ENCODE measurements at places on chromosomes 3 and 15.

GRCh38 chr3:67526246-67526645, 128.2 kb downstream of the SUCLG2 start:
- DNase-seq, result no peak

DNA sequence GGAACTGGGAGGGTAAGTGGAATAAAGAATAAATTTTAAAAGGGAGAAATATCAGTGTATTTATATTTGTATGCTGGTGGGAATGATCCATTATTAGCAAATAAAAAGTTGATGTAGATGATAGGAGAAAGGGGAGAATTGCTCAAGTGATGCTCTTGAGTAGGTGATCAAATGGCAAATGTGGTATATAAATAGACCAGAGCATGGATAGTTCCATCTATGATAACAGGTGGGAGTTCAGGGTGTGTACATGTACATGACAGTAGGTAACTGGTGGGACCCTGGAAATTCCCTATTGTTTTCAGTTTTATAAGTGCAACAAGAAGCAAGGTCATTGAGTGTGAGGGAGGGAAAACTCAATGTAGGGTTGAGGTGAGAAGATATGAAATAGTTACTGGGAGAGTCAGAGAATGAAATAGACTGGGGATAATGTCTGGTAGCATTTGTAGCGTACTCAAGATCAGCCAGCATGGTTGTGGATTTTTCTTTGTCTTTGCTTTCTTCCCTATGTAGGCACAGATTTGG, 31.3 kb upstream of the EBLN2 start:
- no peak for DNase-seq

- no peak for DNase-seq
Measured at GRCh38 chr15:23497710-23498111, 50.7 kb upstream of the GOLGA6L2 start.

- no peak for DNase-seq
Measured at GRCh38 chr3:13836658-13837587, 42.9 kb downstream of the WNT7A start.

GRCh38 chr3:25476639-25477038, 48.6 kb downstream of the RARB start:
- DNase-seq, result no peak

DNA sequence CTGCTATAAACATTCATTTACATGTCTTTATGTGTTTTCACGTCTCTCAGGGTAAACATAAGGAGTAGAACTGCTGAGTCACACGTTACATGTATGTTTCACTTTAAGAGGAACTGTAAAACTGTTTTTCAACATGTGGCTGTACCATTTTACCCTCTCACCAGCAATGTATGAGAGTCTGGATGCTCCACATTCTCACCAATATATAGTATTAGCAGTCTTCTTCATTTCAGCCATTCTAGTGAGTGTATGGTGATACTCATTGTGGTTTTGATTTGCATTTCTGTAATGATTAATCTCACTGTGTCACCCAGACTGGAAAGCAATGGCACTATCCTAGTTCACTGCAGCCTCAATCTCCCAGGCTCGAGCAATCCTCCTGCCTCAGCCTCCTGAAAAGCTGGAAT, 37.1 kb downstream of the PHC3 start:
- DNase-seq, result no peak

DNA sequence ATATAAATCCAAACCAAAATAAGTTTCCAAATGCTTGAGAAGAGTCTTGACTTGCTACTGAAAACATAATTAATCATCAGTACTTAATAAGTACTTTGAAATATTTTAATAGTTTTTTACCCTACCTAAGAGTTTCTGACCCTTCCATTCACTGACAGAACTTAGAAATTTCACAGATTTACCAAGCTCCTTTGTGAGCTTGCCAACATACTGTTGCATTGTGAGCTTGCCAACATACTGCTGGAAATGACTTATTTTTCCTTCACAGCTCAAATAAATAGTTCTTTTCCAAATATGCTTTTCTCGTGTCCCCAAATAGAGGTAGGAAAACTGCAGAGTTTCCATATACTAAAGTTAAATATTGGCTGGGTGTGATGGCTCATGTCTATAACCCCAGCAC, 9.6 kb upstream of the AADAC start:
- DNase-seq, result no peak

GRCh38 chr3:158685159-158685558, 12.7 kb upstream of the LXN start:
- DNase-seq, result no peak

- DNase-seq, result no peak
Measured at GRCh38 chr15:75891895-75892294, 11.8 kb upstream of the FBXO22 start.

- peak; percentile 27 for DNase-seq
Measured at GRCh38 chr15:92077353-92078085, 224.0 kb downstream of the SLCO3A1 start.

GRCh38 chr3:183812761-183813445, 12.5 kb downstream of the MAP6D1 start:
- DNase-seq, result no peak

- DNase-seq, result peak; percentile 6
Measured at GRCh38 chr15:61584410-61584809, 355.3 kb upstream of the RORA start.

- DNase-seq, result no peak
Measured at GRCh38 chr3:53069422-53070068, 23.7 kb upstream of the SFMBT1 start.

GRCh38 chr3:107588217-107588616, 65.5 kb downstream of the BBX start:
- DNase-seq, result no peak

- DNase-seq, result no peak
Measured at GRCh38 chr3:135565546-135565945, 400.0 kb upstream of the PPP2R3A start.

DNA sequence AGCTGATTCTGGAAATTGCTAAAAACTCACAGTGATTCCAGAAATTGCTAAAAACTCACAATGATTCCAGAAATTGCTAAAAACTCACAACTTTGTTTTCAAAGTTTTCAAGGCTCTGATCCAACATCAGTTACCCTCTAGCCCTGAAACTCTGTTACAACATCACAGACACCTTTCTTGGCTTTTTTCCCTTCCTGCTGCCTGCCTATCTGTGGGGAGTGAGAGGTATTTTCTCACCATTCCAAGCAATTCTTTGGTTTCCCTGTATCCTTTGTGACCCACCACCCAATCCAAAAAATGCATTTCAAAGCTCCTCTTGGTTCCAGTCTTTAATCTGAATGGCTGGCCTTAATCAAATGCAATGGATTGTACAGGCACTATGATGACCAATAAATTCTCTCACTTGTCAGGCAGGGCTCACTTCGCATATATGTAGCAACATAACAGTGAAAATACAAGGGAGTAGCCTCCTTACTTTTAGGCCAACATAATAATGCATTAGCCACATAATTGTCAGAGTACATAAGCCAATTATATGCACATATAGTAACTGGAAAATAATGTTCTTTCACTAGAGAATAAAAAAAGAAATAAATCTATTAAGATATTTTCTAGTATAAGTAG, 1139.0 kb downstream of the ROBO2 start:
- no peak for DNase-seq

DNA sequence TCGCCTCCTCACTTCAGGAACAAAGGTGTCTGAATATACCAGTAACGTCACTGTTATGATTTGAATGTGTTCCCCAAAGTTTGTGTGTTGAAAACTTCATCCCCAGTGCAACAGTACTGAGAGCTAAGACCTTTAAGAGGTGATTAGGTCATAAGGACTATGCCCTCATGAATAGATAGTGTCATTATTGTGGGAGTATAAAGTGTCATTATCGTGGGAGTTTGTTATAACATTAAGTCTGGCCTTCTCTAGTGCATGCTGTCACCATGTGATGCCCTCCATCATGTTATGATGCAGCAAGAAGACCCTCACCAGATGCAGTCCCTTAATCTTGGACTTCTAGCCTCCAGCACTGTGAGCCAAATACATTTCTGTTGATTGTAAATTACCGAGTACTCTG, 53.7 kb upstream of the TLE3 start:
- no peak for DNase-seq

DNA sequence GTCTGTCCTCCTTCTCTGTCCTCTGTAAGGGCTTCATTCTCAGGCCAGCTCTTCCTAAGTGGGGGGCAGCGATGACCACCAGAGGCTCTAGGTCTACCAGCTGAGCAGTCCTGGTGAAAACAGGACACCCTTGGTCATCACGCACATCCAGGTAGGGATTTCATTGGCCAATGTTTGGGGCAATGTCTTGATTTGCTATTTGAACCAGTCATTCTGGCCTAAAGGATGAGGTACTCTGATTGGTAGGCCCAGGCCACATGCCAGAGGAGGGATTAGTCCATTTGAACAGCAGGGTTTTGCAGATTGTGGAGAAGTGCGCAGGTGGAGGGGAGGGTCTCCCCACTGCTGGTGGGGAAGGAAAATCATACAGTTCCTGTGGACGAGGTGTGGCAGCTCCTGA, 57.3 kb downstream of the PLXNA1 start:
- no peak for DNase-seq

DNA sequence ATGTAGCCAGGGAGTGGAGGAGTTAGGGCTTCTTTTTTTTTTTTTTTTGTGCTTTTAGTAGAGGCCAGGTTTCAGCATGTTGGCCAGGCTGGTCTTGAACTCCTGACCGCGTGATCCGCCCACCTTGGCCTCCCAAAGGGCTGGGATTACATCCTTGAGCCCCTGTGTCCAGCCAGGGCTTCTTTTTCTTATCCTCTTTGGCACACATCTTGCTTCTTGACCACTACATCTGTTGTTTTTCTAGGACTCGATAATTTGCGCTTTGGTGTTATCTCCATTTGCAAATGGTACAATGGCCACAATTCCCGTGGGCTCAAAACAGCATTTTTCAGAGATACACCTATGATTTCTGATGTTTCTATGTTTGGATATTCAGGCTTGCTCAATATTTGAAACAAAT, 4.2 kb downstream of the SKIL start:
- no peak for DNase-seq

GRCh38 chr3:177337541-177338331, 140.5 kb upstream of the TBL1XR1 start:
- DNase-seq, result no peak

DNA sequence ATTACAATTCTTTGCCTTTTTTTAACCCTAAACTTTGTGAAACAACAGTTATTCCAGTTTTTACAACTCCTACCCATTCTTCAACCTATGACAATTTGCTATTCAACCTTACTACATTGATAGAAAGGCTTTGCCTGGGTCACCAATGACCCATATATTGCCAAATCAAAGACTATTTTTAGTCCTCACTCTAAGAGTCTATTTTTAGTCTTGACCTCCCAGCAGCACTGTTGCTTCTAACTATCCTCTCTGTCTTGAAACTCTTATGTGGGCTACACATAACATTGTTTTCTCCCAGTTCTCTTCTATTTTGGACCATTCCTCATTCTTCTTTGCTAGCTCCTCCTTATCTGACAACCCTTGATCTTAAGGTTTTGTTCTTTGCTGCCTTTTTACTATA, 71.4 kb downstream of the C3orf80 start:
- no peak for DNase-seq

DNA sequence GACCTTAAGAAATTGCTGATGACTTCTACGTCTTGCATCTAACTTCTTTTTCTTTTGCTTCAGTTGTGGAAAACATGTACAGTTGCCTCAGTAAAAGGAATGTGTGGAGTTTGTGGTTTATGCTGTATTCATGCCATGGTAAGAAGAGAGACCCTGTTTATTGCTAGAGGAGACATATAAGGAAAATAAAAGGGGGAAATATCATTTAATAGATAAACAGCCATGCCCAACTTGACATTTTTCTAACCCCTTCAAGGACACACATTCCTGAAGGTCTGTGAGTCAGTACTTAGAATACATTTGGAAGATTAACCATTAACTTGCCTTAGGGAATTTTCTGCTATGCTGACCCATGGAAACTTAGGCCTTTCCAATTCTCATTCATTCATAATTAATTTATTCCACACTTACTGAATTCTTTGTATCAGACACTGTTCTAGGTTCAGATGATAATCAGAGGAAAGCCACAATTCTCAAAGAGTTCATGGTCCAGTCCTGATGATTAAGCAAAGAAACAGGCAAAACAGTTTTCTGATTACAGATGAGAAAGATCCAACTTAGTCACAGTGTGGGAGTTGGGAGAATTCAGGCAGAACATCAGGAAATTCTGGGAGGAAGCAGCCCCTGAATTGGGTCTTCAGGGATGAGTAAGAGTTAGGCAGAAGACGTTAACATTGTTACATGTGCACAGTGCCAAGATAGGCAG, 329.8 kb upstream of the RASGRP1 start:
- no peak for DNase-seq

DNA sequence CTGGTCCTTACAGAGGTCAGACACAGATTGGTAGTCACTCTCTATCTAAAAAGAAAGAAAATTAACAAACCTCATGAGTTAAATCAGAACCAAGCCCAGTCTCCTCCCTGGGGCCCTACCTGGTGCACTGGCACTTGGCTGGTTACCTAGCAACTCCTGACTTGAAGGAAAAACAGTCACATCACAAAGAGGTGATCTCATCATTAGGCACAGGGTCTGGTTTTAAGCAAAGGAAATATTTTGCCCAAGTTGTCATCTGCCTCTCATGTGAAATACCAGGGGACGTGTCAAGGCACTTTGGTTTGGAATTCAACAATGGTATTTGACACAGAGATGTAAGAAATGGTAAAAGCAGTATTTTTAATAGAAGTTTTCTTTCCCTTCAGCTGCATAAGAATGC, 47.7 kb upstream of the FMN1 start:
- DNase-seq, result no peak

DNA sequence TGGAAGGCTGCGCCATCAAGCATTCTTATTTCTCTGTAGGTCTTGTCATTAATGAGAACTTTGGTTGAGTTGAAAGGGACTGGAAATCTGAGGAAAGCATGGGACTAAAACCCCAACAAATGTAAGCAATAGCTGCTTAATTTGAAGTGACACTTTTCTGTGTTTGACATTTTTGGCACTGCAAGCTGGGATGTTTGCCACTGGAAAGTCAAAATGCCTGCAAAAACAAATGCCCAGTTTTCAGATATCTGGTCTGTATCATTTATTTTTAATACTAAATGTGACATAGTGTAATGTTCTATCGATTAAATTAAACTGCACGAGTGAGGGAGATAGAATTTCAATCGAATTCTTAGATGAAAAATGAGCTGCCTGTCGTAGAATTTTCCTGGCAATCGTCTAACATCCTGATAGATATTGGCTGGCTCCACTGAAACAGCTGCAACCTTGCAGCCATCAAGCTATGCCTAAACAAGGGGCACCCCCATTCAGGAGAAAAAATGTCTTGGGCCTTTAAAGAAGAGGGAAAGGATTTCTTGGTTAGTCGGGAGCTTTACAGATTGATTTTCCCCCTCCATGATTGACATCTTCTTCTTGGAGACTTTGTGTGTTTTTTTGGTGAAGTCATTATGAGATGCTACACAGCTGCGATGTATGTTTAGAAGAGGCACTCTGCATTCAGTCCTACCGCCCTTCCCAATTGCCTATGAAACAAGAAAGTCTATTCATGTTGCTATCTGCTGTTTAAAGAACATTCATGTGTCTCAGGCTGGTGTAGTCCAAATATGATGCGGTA, 316.7 kb upstream of the TBL1XR1 start:
- no peak for DNase-seq

- no peak for DNase-seq
Measured at GRCh38 chr15:90402223-90402622, 14.2 kb downstream of the IQGAP1 start.

- no peak for DNase-seq
Measured at GRCh38 chr15:58546066-58546591, 114.3 kb downstream of the LIPC start.
